ENCODE measurements at places on chromosomes 7 and 10.

- no peak for DNase-seq
These were observed 24.5 kb upstream of the TTYH3 start for GRCh38 chr7:2607122-2607922.

DNA sequence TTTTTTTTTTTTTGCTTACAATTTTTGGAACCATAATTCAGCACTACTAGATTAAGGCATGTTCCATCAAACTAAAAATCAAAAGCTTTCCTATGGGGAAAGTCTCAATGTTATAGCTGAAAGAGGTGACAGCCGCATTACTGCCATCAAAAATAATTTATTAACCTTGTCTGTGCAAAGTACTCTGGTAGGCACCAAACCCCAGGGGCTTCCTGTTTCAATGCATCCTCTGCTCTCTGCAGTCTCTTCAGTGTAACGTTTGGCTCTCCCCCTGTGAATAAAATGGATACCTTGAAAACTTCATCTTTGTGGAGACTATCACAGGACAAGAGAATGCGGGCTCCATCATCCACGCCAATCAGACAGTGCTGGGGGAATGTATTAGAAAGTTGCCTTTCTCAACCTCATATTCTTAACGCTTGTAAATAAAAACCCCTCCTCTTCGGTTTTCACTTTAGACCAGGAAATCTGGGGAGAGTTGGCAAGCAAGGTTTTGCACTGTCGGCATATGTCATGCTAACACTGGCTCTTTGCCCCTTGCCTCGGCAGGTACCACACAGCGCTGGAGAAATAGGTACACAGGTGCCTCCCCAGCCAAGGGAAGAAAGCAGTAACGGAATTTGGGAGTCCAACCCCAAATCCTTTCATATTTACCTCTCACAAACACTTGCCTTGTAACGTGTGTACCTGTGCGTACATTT lies 1.6 kb upstream of the NRG3 start:
- DNase-seq, result no peak

- DNase-seq, result no peak
These were observed 59.9 kb downstream of the MAP3K8 start for GRCh38 chr10:30493609-30494530.

DNA sequence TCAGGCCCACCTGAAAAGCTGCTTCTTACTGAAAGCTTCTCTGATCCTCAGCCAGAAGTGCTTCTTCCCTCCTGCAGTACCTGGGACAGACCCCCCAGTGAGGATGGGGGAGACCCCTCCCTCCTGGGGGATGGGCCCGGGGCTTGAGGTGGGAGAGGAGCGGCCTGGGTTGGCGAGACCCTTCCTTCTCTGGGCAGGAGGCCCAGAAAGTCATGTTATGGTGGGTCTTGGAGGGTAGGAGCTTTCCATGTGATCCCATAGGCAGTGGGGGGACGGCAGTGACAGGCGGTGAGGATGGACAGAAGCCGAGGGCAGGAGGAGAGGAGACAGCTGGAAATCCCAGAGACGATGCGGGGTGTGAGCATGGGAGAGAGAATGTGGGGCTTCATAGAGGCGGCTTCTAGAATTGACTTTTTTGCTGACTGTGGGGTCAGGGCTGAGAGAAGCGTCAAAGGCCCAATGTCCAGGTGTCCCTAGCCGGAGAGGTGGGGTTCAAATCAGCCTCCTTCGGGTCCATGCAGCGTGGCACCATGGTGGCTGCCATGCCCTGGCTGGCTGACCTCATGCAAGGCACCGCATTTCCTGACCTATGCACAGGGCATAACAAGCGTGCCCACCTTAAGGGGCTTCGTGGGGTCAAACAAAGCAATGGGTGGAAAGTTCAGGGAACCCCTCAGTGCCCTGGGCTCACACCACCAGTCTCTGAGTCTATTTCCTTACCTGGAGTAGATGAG lies 154.0 kb downstream of the UBE2H start:
- no peak for DNase-seq

DNA sequence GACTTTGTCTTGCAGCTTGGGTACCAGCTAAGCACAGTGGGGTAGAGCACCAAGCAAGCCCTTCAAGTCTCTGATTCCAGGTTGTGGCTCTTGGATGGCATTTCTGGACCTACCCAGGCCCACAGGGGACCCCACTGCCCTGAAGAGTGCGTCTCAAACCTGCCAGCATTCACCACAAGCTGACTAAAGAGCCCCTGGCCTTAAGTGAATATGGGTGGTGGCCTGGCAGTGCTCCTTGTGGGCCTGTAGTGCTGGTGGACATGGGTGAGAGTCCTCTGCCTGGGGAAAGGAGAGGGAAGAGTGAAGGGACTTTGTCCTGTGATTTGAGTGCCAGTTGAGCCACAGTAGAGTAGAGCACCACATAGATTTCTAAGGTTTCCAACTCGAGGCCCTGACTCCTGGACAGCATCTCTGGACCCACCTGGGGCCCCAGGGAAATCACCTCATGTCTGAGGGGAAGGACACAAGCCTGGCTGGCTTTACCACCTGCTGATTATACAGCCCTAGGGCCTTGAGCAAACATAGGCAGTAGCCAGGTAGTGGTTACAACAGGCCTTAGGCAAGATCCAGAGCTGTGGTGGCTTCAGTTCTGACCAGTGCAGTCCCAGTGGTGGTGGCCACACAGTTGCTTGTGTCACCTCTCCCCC lies 23.7 kb downstream of the GSDME start:
- no peak for DNase-seq

- DNase-seq, result no peak
These were observed 143.0 kb downstream of the RSU1 start for GRCh38 chr10:16674147-16674703.

DNA sequence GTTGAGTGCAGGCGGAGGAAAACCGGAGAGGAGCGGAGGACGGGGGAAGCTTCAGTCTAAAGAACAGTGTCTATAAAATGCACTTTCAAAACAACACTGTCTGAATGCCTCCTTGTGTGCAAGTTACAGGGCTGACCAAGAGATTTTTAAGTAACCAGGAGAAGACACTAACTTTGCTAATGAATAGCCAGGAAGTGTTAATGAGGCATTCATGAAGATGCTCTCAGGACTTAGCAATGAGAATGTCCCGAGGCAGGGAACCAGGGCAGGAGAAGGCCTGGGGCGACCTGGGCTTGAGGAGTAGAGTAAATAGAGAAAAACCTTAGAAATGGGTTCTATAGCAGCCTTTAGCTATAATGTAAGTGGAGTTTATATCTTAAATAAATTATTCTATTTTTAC lies 312.1 kb downstream of the SKIDA1 start:
- DNase-seq, result no peak

DNA sequence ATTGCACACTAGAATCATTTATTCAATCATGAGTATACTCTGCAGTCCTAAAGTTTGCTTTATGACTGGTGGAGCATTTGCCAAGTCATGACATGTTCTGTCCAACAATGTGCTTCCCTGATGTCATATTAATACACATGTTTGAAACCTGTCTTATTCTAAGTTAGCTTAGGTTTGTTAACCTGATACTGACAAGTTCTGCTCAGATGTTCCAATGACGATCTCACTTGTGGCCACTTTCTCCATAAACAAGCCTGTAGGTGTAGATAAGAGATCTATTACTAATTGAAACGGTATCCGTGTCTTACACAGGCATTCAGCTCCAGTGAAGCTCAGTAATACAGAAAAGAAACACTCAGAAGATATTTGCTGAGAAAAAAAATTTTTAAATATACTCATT lies 64.9 kb downstream of the GPR37 start:
- DNase-seq, result no peak
